LHCN-M2 (cell line): ENCODE measurements at places on chromosomes 12 and 14. TPM values are rescaled to one million over a fixed set of nuclear protein-coding genes. Genes with fewer than 3 reads are reported as not detected.

Gene SH2B3
- total RNA-seq = 120 and 124 TPM in 2 replicates

Gene RNASE7
- not detected in 2 replicates for total RNA-seq

- DNase-seq = no peak
Measured at GRCh38 chr12:17333287-17333686, 727.3 kb upstream of the LMO3 start.

Gene OR4K13
- not detected in 2 replicates for total RNA-seq

DNA sequence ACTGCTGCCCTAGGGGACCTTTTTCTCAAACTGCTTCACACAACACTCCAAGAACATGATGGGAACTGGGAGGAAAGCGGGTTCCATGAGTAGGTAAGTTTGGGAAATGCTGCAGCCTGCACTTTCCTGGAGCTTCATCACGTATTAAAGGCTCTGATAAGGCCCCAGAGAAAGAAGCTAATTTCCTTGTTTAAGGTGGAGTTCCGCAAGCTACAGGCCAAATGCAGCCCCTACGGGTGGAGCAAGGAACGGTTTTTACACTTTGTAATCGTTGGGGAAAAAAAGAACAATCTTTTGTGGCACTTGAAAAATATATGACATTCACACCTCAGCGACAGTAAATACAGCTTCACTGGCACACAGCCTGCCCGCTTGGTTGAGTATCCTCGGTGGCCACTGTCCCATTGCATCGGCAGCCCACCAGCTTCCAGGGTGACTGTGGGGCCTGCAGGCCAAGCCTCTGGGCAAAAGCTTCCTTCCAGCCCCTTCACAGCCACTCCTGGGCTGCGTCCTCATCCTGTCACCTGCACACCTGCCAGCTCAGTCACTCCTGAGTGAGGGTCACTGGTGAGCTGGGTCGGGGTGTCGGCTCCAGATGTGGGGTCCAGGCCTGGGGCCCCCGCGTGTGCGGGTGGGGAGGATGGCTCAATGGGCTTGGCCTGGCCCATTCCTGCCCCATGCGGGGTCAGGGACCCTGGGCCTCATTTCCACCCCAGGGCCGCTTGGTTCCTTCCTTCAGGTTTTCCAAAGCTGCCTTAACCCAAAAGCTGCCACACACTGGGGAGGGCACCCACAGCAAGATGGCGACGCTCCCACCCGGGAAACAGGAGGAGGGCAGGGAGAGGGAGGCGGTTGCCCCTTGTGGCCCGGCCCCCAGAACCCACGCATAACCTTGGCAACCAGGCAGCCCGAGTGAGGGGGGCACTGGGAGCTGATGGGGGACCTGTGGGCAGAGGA lies 2.4 kb downstream of the AMN start:
- DNase-seq = no peak

DNA sequence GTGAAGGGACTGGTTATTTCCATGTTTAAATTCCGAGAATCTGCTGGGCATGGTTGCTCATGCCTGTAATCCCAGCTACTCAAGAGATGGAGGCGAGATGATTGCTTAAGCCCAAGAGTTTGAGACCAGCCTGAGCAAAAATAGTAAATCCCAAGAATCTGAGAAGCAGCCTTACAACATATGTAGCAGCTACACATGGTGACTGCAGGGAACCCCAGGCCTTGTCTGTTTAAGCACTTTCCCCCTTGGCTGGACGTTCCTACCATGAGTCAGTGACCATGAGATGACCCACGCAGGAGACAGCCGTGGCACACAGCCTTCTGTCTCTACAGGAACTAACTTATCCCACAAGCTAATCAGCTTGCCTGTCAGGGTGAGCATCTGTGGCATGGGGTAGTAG lies 5.5 kb upstream of the SLC24A4 start:
- DNase-seq = peak; percentile 54

DNA sequence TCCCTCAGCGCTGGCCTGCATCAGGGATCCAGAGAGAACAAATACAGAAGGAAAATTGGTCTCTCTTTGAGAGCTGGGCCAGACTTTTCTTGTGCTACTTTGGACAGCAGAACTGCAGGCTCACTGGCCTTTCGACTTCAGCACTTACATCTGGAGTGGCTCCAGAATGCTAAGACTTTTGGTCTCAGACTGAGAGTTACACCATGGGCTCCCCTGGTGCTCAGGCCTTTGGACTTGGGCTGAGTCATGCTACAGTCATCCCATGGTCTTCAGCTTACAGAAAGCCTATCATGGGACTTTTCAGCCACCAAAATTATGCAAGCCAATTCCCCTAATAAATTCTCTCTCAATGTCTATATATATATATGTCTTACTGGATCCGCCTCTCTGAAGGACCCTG lies 9.0 kb upstream of the CD163 start:
- peak; percentile 93 for DNase-seq

- DNase-seq = no peak
Measured at GRCh38 chr12:76313299-76313698, 34.9 kb downstream of the BBS10 start.

Gene P2RX2
- not detected in 2 replicates for total RNA-seq

DNA sequence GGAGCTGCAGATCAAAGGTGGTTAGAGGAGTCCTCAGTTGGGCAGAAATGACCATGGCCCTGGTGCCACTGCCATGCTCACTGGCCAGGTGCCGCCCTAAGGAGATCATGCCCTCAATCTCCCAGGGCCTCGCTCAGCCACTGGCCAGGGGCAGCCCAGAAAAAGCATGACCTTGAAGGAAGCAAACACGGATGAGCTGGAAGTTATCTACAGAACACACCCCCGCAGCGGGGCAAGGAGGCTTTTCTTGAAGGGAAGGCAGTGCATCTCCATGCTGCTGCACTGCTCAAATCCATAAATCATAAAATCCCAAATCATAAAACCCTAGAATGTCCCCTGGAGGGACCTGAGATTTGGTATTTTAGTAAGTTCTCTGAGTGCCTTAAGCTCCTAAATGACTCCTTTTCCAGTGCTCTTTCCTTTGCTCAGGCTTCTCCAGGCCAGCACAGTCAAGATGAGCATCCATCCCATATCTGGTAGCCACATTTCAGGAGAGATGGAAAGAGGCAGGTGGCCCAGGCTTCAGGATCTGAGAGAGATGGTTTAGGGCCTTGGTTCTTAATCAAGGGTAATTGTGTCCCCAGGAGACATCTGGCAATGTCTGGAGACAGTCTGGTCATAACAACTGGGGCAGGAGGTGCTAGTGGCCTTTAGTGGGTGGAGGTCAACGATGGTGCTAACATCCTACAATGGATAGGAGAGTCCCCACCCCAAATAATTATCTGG lies 217.3 kb downstream of the RBM19 start:
- no peak for DNase-seq

- peak; percentile 65 for DNase-seq
Measured at GRCh38 chr12:121536054-121536898, 44.5 kb downstream of the KDM2B start.

DNA sequence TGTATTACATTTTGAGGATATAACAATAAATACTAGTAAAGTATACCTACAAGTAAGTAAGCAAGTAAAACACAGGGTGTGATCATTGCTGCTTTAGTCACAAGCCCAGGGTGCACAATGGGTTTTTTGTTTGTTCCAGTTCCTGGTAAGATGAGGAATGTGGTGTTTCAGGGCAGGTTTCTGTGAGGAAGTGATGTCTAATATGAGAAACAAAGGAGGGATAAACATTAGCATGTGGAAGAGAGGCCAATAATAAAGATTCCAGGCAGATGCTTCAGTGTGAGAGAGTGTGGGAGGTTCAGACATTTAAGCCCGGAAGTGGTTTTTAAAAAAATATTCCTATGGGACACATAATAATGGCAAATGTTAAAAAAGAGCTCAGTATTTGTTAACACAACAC lies 808.1 kb upstream of the USP15 start:
- DNase-seq = no peak

DNA sequence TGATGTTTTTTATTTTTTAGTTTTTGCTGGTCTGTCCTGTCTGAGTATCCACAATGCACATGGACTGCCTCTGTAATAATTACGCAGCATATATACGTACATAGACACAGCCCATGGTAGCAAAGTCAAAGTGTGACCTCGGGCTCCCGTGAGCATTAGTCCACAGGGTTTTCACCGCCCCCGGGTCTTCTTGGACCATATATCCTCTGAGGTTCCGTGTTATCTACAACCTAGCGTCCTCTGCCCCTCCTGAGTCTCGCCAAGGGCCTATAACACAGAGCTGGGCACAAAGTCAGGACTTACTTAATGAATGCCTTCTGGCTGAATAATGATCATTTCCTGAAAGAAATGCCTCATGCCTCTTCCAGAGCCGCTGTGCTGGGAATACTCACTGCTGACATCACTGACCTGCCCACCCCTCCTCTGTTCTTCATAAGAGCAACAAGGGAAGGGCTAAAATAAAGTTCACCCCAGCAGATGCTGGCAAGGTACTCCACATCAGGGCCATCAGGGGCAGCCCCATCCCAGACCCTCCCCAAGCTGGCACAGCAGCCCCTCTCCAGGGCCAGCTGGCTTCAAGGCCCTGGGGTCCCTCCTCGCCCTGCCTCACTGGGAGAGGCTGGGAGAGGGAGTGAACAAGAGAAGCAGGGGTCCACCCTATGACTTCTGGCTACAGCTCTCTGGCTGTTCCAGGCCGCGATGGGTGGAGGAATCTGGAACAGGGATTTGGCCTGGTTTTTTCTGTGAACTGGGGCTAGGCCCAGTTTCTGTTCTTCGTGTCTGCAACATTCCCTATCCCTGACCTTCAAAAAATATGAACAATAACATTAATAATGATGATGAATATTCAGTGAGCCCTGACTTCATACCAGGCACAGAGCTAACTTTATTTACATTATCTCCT lies 7.9 kb downstream of the HDAC7 start:
- DNase-seq = no peak

Gene TMEM63C
- total RNA-seq = 0.06 TPM in 1 of 2 replicates, not detected in the other

Gene MYO1H
- not detected in 2 replicates for total RNA-seq

GRCh38 chr14:81205639-81206038 lies 15.1 kb downstream of the GTF2A1 start:
- no peak for DNase-seq

DNA sequence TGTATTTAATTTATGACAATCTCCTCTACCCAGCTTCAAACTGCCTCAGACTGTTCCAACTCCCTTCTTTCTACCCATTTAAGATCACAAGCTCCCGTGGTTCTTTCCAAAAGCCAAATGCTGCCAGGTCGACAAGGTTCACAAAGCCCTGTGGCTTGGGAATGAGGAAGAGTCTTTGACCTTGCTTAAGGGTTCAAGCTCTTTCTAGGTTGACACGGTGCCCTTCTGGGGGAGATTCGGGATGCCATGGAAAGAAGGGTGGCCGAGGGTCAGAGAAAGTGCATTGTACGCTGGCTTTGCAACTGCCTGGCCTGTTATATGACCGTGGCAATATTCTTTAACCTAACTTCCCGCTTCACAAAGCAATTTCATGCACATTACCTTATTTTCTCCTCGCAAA lies 239.3 kb downstream of the ANO2 start:
- DNase-seq = no peak

GRCh38 chr14:88554457-88555286 lies at the start of gene PTPN21:
TSS of gene PTPN21 (minus strand) at chr14:88555007. CDS start at chr14:88550417, 4,590 bp downstream.
- peak; percentile 79 for DNase-seq

Gene KCNK13
- not detected in 2 replicates for total RNA-seq
